ENCODE measurements at places on chromosomes 1 and 21.

DNA sequence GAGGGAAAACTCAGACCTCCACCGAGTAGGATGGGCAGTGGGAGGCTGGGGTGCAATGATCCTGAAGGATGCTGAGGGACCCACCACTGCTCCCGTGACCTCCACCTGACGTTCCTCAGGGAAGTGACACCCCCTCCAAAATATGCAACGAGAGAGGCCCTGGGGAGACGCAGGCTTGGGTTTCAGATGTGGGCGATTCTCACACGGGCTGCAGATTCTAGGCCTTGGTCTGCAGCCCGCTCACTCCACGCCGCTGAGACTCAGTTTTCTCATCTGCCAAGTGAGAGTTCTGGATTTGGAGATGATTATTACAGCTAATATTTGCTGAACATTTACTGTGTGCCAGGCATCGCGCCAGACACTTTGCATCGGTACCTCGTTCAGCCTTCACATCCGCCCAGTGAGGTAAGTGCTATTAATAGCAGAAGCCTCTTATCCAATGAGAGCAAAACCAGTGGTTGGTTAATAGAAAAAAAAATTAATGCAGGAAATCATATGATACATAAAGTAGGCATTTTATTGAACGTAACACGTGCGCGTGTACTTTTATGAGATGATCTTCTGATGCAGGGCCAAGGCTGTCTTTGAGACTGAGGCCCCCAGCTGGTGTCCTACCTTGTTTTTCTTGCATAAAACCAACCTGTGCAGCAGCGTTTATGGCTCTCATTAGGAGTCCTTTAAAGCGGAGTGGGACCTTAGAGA lies 102.0 kb upstream of the RUNX3 start:
- no peak for DNase-seq

GRCh38 chr1:64337475-64337874 lies 132.5 kb upstream of the CACHD1 start:
- no peak for DNase-seq

GRCh38 chr1:180096584-180097325 lies 57.9 kb upstream of the QSOX1 start:
- DNase-seq: no peak

DNA sequence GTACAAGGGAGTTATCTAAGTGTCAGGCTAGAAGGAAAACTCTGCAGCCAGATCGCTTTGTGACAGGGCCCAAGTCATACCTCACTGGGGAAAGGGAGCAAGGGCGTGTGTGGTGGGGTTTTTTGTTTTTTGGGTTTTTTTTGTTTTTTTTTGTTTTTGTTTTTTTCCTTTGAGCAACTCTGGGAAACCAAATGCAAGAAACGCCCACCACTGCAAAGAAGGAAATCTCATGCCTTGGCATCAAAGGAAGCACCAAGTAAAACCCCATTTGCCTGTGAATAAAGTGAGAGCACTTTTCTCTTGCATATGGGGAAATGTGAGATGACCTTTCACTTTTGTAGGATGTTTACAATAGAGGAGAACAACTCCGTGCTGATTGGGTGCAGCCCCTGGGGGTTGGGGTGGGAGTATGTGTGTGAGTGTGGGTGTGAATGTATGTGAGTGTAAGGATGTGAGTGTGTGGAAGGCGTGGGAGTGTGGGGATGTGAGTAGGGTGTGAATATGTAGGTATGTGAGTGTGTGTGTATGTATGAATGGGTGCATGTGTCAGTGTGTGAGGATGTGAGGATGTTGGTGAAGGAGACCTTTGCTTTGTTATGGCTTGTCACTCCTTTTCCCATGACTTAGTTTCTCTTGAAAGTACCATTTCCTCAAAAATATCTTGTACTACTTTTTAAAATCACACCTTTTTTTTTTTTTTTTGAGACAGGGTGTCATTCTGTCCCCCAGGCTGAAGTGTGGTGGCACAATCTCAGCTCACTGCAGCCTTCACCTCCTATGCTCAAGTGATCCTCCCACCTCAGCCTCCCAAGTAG lies 34.6 kb downstream of the IL12RB2 start:
- DNase-seq: no peak

DNA sequence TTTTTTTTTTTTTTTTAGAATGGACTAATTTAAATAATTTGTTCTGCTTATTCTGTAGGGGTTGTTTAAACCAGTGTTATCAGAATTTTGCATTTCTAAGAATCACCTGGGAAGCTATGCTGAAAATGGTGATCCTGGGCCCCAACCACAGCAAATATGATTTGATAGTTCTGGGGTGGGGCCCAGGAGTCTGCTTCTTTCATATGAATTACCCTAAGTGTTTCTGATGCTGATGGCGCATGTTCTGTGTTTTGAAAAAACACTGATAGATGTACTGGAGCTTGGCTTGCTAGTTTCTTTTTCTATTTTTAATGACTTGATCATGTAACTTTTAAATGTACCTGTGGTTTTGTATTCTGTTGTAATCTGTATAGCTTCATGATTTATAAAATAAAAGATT lies 89.3 kb downstream of the CDC14A start:
- DNase-seq: no peak

DNA sequence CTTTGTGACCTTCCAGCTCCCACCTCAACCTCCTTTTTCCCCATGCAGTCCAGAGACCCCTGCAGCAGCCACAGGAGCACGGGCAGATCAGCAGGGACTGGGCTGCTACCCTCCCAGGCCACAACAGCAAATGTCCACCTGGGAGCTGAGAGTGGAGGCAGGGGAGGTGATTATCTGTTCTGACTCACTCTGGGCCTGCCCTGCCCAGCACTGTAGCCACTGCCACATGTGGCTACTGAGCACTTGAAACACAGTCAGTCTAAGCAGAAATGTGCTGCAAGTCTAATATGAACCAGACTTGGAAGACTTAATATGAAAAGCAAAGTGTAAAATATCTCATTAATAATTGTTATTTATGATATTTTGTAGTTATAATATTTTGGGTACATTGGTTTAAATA lies 148.9 kb upstream of the VANGL1 start:
- no peak for DNase-seq

DNA sequence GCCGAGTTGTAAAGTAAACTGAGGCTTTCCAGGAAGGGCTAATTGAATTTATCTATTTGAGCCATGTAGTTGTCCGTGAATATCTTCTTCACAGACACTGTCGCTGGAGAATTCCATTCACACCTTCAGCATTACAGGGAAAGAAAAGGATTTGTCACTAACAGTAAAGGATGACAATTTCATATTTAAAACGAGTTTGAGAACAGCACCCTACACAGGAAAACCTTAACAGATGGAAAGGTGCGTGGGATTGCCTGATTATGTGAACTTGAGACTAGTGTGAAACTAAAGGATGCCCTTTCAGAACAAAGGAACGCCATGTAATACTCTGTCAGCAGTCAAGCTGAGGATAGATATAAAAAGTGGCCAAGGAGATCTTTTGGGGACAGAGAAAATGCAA lies 492.5 kb upstream of the ADGRL2 start:
- no peak for DNase-seq

DNA sequence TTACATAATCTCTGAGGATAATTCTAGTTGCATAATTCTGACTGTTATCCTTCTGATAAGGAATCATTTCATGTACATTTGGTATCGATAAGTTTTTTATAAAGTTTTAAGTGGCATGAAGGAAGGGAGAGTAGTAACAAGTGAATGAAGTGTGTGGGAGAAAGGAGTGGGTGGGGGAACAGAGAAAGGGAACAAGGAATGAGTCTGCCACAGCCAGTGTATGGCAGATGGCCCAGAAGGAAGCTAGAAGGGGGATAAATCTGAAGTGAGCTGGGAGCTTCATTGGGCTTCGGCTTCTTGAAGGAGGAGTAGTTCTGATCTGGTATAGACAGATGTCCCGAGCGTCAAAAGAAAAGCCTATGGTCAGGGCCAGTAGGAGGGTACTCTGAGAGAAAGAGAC lies 18.6 kb downstream of the ZBTB40 start:
- DNase-seq: no peak

GRCh38 chr1:147283011-147283410 lies 40.5 kb downstream of the CHD1L start:
- DNase-seq: no peak

DNA sequence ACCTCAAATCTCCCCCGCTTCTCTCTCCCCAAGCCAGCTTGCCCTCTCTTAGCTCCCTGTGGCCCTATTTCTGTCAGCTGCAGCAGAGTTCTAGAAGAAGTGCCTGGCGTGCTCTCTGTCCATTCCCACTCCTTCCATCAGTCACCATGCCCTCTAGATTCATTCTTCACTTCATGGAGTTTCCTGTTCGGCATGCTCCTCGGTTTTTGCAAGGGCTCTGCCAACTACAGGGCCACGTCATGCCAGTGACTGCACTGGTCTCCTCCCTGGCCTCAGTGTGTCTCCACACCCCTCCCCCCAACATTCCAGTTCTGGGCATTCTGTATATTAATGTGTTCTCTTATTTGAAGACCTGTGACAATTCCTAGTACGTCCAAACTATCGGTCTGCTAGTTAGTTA lies 113.9 kb downstream of the SLC45A1 start:
- no peak for DNase-seq

DNA sequence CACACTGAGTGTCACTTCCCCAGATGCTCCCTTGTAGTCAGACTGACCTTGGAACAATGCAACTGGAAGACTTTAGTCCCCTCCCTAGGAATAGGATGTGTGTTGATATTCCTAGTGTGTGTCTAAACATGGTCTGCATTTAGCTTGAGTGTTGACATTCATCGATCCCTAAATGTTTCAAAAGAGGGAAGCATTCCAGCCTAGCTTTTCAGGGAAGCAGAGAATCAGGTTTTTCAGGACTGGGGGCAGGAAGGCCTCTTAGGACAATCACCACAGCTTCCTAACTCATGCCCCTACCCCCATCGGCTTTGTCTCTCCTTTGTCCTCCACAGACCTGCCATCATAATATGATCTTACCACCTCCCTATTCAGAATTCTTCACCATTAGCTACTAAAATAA lies 43.4 kb downstream of the NMNAT2 start:
- no peak for DNase-seq
